A549 (cell line): ENCODE measurements at places on chromosomes 2 and 18.

DNA sequence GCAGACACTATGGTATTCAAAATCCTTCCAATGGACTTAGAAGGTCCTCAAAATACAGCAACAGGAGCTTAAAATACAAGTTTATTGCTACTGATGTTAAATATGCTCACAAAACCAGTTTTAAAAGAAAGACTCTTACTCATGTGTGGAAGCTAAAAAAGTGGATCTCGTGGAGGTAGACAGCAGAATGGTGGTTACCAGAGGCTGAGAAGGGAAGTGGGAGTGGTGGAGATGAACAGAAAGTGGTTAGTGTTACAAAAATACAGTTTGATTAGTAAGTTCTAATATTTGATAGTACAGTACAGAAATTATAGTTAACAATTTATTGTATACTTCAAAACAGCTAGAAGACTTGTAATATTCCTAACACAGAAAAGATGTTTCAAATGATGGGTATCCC lies 12.1 kb downstream of the ADAM17 start:
- no peak for DNase-seq

DNA sequence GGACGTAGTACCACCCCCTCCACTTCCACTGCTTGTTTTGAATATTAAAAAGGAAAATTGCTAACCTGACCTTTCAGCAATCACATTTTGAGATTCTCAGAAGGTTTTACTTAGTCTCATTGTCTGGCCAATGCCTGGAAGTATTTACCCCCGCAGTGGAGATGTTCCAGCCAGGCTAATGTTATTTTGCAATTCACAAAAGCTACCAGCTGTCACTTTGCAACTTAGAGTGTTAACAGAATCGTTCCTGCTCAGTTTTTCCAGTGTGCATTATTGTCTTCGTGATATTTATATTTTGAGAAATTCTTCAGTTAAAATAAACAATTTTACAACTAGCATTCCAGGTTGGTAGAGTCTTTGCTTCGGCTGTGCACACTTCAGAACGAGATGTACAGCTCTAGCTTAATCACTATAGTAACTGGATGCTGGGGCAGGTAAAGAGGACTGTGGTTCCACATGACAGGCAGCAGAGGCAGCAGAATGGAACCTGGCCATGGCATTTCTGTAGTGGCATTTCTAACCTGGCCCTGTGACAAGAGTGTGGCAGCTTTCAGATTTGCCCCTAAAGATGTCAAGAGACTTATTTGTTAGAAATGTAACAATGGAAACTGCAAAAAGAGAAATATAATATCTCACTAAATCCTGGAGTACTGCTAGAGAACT lies 85.1 kb downstream of the DTNA start:
- no peak for DNase-seq

GRCh38 chr18:60936101-60936500 lies 397.1 kb upstream of the CDH20 start:
- no peak for DNase-seq

DNA sequence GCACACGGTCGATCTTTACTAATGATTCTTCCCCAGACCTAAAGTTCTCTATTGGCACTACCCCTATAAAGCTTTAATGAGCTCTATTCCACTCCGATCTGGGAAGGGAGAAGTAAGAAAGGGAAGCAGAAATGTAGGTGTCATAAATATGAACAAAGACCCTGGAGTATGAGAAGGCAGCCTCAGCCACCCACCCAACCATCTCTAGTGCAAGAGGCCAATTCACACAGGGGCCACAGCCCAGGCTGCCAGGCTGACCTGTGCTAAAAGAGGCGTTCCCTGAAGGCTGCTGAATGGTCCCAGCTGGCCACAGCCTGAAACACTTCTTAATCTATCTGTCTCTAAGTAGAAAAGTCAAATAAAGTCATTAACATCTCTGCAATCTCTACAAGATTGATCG lies 60.1 kb upstream of the ACTR3 start:
- no peak for DNase-seq

DNA sequence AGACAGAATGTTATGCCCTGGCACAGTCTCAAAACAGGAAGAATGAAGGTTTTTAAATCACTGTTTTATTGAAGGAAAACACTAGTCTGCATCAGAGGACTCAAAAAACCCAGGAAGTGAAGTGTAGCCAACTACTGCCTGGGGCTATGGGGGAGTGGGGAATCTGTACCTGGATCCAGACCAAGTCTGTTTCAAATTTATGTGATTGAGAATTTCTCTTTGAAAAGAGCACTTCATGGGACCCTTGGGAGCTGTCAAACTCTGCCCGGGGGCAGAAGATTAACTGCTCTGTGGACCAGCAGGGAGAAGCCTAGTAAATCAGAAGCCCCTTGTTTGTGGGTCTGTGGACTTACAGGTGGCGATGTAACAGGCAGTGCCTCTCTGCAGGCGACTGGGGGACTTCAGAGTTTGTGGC lies 45.3 kb upstream of the TANC1 start:
- DNase-seq: no peak

DNA sequence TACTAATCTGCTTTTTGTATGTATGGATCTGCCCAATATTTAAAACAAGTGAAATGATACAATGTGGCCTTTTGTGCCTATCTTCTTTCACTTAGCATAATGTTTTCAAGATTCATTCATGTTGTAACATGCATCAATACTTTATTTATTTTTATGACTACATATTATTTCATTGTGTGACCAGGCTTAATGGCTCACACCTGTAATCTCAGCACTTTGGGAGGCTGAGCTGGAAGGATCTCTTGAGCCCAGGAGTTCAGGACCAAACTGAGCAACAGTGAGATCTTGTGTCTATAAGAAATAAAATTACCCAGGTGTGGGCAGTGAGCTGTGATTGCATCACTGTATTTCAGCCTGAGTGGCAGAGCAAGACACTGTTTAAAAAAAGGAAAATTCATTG lies 33.2 kb downstream of the SPOPL start:
- no peak for DNase-seq

DNA sequence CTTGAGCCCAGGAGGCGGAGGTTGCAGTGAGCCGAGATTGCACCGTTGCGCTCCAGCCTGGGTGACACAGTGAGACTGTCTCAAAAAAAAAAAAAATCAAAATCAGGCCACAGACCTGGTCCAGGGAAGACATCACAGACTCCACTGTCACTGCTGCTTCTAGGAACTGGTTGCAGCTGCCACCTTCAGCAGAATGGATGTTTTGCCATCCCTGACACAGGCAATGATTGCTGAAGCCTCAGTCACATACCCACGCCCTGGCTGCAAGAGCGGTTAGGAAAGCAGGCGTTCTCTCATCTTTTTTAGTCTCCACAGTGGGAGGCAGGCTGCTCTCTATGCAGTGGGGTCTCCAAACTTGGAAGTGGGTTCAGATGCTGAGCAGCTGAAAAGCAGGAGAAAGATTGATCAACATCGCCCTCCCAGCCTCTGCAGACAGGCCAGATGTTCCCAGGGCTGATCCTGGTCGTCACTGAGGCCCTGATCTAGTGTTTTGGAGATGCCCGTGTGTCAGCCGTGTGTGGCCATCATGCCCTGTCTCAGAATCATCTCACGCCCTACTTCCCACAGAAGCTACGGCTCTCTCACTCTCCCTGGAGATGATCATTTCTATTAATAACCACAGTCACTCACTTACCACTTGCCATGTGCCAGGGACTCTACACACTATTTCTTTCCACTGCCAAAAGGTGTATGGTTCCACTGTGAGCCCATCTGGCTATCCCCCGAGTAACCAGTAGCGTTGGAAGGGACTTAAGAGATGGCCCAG lies 91.8 kb downstream of the PLB1 start:
- DNase-seq: no peak

DNA sequence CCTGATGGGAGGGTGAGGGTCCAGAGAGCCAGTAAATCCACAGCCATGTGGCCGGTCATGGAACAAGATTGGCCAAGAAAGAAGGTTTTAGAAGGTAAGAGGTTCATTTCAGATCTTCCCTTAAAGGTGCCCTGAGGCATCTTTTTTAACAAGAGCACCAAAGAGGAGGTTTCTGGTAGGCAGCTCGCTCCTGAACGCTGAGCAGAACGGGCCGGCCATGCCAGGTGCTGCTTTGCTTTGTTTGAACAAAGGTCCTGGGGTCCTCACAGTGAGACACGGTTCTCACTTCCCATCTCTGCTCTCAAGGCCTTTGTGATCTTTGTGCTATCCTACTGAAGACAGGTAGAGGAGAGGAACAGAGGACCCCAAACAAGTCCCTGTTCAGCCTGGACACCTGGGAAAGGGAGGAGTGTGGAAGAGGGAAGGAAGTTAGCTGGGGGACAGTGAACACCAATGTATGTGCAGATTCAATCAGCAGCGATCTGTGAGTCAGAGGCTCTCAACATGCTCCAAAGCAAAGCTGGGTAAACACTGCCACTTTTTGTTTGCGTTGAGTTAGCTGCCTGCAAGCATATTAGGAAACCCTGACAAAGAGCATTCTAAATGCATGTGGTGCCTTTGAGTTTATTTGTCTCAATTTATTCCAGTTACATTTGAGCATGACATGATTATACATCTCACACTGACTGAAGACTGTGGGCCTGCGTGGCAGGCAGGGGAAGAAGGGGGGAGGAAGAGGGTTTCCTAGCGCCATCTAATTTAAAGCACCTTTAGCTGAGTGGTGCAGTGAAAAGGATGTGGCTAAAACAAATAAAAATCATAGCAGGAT lies 102.4 kb downstream of the ASB1 start:
- DNase-seq: peak; percentile 66
